CD4-positive, alpha-beta T cell treated with Interferon gamma for 1 hour (primary cell): ENCODE measurements at places on chromosomes 6 and 20.
A peak's percentile ranks its signal among the peaks of the same experiment; 100 is the strongest.

DNA sequence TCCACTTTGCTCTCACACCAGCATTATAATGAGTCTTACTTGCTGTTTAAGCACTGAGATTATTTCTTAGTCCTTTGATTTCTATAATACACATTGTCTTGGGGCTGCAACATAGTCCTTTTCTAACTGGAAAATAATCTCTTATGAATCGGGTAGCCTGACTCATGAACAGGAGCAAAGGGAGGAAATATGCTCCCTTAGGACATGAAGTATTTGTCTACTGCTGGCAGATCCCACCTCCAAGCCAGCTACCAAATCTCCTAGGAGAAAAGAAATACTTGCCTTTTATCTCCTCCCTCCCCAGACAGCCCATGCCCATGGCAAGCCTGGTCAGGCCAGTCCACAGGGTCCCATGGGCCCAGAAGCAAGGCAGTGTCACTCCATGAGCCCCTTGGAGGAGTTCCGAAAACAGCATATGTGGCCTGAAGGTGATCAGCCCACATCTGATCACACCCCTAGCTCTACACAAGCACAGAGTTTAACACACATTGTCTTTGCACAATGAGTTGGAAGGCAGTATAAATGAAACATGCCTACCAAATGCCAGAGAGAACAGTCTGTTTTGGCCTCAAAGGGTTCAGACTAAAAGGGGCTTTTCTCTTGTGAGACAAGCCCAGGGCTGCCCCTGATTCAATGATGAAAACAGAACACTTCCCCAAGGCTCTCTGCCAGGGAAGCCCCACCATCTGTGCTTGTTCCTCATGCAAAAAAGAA, 37.1 kb upstream of the SLC4A11 start:
- DNase-seq, result no peak

GRCh38 chr20:59955131-59955796, 3.0 kb upstream of the CDH26 start:
- no peak for DNase-seq

GRCh38 chr6:82084324-82084920, 163.1 kb downstream of the IBTK start:
- DNase-seq, result no peak

- no peak for DNase-seq
These were observed 250.7 kb upstream of the NOX3 start for GRCh38 chr6:155706341-155706740.

GRCh38 chr6:91376686-91377085, 789.8 kb upstream of the MAP3K7 start:
- no peak for DNase-seq

DNA sequence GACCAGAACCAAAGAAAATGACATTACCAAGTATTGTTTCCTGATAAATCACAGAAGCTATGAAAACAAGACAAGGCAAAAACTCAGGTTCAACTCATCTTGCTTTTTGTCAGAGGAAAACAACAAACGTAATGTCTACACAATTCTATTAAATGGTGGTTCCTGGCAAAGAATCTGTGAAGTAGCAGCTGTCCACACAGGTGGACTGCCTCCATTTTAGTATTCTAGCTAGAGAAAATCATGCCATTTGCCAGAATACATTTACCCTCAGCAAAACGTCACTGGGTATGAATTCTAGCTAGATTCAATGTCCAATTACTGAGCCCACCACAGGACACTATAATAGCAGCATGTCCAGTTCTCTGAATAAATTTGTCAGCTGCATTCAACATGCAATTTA, 125.4 kb downstream of the ADGRB3 start:
- DNase-seq, result no peak

- no peak for DNase-seq
These were observed 748.6 kb upstream of the HS3ST5 start for GRCh38 chr6:115091461-115091860.

- DNase-seq, result no peak
These were observed 64.1 kb upstream of the ADGRF1 start for GRCh38 chr6:47106216-47106615.

DNA sequence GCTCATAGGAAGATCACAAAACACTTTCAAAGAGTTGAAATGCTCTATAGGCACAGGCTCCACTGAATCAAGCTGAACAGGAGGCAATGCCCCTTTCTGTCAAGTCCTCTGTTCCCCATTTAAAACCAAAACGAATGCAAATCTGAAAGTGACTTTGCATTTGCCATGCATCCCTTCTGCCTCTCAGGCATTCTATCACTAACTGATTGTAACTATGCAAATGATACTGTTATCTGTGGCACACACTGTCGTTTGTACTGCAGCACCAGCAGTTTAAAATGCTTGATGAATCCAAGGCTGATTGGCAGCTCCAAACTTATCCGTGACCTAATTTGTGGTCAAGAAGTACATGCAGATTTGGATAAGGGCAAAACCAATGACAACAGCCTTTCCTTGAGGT, 1067.5 kb upstream of the MAP3K7 start:
- DNase-seq, result no peak

DNA sequence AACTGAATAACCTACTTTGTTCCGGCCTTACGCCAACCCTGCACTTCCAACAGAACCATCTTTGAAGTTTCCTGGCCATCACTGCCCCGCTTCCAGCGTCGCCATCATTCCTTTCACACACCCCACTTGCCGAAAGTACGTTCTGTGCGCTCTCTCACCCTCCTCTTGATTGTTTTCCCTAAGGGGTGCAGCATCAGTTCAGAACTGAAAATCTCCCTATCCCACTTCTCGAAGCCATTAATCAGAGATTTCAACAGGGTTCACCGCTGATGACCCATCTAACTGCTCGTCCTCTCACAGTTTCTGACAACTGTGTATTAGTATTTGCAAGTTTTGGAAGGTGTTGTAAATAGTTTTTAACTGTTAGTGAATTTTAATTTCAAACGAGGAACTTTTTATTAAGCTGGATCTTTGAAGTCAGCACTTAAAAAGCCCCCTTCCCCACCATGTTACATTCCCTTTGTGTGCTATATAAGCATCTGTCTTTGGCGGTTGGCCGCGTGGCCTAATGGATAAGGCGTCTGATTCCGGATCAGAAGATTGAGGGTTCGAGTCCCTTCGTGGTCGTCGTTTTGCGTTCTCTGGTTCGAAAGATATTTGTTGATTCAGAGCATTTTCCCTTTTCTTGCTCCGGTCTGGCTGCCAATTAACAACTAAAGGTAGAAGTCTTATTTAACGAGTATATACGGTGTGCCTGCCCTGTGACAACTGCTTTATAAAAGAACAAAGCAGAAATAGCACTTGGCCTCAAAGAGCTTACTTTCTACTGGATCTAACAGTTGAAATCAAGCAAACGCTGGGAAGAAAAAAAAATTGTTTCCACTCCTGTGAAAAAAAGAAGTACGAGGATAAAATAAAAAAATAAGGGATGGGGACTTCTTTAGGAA, 42.6 kb downstream of the TRIM27 start:
- DNase-seq, result peak; percentile 56

DNA sequence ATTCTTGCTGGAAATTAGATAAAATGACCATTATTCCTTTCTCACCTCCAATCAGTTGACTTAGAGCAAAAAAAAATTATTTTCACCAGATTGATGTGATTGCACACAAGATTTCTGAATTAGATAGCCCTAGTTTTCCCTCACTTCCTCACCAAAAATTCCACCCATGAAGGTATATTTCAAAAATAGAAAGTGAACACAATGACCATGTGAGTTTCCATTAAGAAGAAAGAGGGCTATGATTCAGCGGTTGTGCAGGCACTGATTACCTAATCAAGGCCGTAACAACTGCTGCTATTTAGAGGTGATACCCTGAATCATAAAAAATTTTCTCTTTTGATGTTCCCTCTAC, 19.5 kb upstream of the RALGAPA2 start:
- DNase-seq, result peak; percentile 19

DNA sequence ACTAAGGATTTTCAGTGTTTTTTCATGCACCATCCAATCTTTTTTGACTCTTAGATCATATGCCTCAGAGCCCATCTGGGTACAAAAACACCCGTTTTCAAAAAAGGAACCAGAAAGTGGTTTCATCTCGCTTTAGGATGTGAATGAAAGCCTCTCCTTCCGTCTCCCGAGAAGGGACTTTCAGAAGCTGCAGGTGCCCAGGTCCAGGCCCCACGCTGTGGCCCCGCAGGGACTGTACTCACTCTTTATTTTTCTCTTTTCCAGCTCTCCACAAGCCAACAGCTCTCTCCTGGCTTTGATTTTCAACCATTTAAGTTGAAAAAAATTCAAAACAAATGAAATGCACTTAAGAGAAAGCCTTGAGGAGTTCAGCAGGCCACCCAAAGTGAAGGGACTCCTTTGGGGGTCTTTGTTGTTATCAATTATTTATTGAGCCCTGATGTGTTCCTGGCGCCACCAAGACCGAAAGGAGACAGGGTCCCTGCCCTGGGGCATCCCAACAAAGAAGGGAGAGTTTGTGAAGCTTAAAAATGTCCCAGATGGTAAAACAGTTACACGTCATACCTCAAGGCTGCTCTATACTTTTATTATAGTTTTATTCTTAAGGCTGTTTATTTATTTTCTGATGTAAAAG, 467.3 kb downstream of the PREX1 start:
- DNase-seq, result peak; percentile 13

- no peak for DNase-seq
These were observed 26.3 kb upstream of the FAM50B start for GRCh38 chr6:3822747-3823445.

DNA sequence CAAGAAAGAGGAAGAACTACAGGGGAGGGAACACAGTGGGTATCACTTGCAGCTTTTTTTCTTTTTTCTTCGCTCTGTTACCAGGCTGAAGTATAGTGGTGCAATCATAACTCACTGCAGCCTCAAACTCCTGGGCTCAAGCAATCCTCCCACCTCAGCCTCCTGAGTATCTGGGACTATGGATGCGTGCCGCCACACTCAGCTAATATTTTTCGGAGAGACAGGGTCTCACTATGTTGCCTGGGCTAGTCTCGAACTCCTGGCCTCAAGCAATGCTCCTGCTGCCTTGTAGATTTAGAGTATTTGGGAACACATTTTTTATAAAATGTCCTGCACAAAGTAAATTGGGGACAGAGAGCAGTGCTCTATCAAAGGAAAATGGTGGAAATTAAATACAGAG, 28.3 kb downstream of the PARD6B start:
- DNase-seq, result no peak

DNA sequence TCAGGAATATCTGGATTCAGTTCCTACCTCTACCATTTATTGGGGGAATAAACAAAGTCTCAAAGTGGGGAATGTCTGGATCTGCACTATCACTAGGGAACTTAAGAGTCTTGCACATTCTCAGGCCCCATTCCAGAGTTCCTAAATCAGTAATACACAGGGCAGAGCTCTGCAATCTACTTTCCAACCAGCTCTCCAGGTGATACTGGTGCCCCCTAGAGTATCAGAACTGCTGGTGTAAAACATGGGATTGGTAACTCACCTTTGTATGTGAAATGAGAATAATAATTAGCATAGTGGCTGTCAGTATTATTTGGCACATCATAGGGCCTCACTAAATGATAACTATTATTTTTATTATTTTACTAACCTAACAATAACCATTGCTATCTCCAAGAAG, 278.8 kb upstream of the IMPG1 start:
- no peak for DNase-seq

GRCh38 chr6:147161974-147162495, 42.2 kb upstream of the STXBP5 start:
- DNase-seq, result no peak

GRCh38 chr6:29793036-29793356, 34.6 kb upstream of the HLA-G start:
- no peak for DNase-seq

DNA sequence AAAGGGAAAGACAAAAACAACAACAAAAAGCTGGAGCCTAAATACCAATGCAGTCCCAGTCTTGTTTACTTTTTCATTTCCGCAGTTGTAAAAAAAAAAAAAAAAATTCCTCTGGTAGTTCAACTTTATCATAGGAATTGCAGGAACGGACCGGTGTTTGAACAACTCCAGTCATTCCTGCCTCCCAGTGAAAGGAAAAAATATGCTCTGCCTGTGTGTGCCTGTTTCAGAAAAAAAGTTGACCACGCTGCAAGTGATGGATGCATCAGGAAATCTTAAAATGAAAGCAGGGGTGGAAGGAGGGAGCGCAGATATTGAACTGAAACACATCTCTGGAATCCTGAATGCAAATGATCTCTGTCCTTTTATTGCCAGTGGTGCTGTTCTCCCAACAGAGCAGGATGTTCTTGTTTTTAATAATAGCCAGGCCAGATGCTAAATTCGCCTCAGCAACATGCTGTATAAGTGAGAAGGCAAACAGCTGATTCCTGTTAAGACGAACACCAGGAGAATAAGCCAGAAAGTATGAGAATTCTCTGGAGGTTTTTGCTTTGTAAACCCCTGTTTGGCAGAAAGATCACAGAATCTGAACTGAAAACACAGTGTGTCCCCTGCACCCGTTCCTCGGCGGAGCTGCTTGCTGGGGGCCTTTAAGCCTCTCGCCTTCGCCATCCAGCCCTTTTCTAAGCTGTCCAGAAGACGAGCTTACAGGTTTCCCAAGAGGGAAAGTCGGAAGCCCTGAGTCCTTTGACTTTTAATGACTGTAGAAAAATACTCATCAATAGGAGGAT, 178.4 kb upstream of the SUPT3H start:
- DNase-seq, result no peak

GRCh38 chr20:58639182-58640146, 11.6 kb upstream of the STX16 start:
- no peak for DNase-seq

DNA sequence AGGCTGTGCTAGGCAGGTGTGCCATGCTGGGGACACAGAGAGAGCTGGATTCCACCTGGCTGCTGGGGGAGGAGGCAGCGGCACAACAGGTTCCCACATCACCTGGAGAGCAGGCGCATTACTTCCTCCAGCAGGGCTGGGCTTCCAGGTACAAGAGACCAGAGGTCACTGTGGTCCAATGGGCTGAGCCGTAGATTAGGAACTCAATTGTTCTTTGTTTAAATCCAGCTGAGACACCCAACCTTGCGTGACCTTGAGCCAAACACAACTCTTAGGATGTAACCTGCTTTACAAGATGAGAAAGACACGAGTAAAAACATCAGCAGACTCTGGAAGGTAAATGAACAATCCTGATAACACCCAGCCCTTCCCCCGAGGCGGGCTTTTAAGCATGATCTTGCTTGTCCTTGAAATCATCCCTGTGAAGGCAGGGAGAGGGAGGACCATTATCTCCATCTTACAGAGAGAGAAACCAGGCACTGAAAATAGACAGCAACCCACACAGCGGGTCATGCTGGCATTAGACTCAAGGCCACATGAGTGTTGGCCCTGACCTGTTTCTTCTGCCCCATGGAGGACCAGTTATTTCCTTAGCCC, 216.5 kb upstream of the RREB1 start:
- DNase-seq, result no peak

DNA sequence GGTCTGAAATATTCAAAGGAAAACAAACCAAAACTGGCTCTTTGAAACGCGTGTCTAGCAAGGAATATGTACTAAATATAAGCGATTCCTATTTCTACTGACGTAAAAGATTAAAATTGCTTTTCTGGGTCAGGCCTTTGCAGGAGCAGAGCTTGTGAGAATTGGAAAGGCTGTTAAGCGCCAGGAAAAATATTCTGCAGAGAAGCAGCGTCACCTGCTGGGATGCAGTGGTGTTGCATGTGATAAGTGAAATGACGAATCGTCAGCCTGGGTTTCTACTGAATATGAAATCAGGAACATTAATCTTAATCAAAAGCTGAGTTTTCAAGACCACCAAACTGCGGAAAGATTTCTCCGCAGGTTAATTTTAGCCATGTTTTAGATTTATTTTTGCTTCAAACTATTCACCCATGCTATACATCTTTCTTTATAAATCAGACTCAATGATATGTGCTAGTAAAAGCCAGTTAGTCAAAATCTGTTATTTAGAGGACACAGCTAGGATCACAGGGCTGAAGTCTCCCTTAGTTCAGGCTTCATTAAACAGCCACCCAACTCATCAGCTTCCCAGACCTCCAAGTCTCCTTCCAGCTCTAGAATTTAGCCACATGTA, 67.4 kb downstream of the ALDH8A1 start:
- peak; percentile 14 for DNase-seq

- peak; percentile 16 for DNase-seq
These were observed 5.5 kb downstream of the MANBAL start for GRCh38 chr20:37295001-37295400.
